ENCODE measurements at places on chromosomes 2 and 18. TPM values are rescaled to one million over a fixed set of nuclear protein-coding genes. Genes with fewer than 3 reads are reported as not detected.

The ZNF804A gene
- total RNA-seq: 0.16 TPM

The IL1B gene
- total RNA-seq: not detected

The FEV gene
- total RNA-seq: not detected

The PER2 gene
- total RNA-seq: 29.7 TPM

The TXNDC2 gene
- 0.16 TPM for total RNA-seq

The SPHKAP gene
- 0.66 TPM for total RNA-seq

The PCARE gene
- total RNA-seq: not detected

The CPS1 gene
- 5.2 TPM for total RNA-seq

The MBD5 gene
- total RNA-seq: 63.8 TPM

The MC5R gene
- not detected for total RNA-seq

The C2orf80 gene
- total RNA-seq: not detected

The ACYP2 gene
- 19.3 TPM for total RNA-seq

The ZEB2 gene
- total RNA-seq: 53.7 TPM

The SYT4 gene
- total RNA-seq: not detected

The ZNF521 gene
- total RNA-seq: 51.8 TPM

The DIPK1C gene
- not detected for total RNA-seq

The HOXD13 gene
- total RNA-seq: not detected

The SLC20A1 gene
- total RNA-seq: 46.8 TPM

The GPR45 gene
- total RNA-seq: not detected
